ENCODE measurements at places on chromosomes 5 and 9.

DNA sequence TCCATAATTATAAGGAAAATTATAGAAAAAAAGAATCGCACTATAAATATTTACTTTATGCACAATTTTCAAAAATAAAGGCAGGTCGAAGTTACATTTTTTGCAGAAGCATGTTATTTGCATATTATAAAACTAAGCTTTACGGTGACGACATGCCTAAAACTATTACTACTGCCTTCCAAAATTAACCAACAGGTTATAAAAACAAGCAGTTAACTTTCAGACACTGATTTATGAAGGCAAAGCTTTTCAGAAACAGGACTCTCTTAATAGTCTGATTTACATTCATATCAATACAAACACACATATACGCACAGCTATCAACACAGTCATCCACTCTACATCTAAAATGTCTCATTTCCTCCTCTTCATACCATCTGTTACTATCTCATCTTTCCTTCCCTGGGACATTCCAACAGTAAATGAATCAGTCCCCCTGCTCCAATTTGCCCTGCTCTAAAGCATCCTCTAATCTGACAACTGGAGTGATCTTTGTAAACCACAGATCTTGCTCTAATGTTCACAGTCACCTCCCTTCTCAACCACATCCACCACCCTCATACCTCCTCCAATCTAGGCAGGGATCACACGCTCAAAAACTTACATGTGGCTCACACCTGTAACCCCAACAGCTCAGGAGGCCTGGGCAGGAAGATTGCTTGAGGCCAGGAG, 21.6 kb downstream of the FBXW11 start:
- no peak for ATAC-seq

DNA sequence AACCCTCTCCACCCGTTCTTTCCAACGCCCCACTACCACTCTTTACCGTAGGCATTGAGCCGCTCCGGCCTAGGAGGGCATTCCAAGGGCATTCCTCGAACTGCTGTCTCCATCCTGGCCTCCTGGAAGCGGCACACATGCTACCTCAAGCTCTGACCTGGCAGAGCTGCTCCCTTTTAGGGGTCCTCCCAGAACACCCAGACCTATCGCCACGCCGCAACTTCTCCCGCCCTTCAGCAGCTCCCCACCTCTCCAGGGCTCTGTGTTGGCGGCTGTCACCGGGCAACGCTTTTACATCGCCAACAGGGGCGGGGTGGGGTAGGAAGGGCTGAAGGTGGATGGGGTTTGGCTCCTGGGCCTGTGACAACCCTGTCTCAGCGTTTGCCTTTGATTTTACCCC, 4.6 kb upstream of the MYORG start:
- ATAC-seq = no peak

DNA sequence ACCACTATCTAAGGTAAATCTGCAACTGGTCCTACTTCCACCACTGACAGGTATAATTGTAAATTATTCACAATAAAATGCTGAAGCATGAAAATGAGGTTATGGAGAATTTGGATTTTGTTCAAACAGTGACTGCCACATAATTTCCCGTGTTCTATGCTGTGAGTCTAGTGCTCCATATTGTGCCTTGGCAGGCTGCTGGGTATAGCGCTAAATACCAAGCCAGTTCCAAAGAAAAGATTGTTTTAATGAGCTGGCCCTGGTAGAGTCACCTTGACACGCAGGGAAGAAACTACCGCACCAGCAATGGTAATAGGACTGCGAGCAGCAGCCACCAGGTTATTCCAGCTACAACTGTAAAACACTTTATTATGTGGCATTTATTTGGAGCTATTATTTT, 30.4 kb downstream of the PSMB7 start:
- no peak for ATAC-seq

DNA sequence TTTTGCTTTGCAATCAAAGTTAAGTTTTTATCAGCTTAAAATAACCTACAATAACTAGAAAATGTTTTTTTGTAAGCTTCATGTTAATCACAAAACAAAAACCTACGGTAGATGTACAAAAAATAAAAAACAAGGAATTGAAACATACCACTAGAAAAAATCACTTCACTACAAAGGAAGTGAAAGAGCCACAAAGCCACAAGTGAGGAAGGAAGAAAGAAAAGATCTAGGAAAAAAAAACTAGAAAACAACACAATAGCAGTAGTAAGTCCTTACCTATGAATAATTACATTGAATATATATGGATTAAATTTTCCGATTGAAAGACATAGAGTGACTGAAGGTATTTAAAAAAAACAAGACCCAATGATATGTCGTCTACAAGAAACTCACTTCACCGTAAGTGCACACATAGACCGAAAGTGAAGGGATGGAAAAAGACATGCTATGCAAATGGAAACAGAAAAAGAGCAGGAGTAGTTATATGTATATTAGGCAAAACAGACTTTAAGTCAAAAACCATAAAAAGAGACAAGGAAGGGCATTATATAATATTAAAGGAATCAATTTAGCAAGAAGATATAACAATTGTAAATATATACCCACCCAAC, 13.4 kb upstream of the ZDHHC21 start:
- ATAC-seq = no peak

- peak; percentile 90 for ATAC-seq
Measured at GRCh38 chr9:130107234-130107861, 53.6 kb downstream of the GPR107 start.

- ATAC-seq = no peak
Measured at GRCh38 chr5:168472329-168472728, 13.9 kb upstream of the RARS1 start.

GRCh38 chr9:133973111-133973790, 18.9 kb downstream of the VAV2 start:
- ATAC-seq = no peak

DNA sequence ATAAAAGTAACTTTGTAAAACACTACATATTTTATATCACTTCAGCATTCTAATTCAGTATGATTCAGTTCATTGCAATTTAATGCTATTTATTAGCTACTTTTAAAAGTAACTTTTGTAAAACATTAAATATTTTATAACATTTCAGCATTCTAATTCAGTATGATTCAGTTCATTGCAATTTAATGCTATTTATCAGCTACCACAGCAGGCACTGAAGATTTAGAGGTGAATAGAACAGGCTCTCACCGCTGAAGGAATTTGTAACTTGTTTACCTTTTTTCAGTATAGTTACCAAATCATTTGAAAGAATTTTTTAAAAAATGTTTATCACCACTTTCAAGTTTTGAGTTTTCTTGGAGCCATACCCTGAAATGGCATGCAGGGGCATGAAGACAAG, 266.4 kb upstream of the DAB2 start:
- no peak for ATAC-seq

- ATAC-seq = no peak
Measured at GRCh38 chr5:68803881-68804319, 289.9 kb upstream of the SLC30A5 start.

- ATAC-seq = no peak
Measured at GRCh38 chr5:76528547-76529331, 94.5 kb downstream of the F2RL2 start.

- no peak for ATAC-seq
Measured at GRCh38 chr9:69579760-69580581, 92.2 kb downstream of the APBA1 start.

DNA sequence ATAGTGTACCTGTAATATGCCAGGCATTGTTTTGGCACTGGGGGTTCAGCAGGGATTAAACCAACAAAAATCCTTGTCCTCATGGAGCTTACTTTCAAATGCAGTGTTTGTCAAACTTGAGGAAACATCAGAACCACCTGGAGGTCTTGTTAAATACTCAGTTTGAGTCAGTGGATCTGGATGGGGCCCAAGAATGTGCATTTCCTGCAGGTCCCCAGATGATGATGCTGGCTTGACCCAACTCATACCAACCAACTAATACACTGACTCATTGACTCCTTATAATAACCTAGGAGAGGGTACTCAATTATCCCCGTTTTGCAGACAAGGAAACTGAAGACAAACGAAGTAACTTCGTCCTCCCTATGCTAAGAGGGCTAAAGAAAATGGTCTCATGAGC, 11.3 kb downstream of the WWC1 start:
- ATAC-seq = no peak

DNA sequence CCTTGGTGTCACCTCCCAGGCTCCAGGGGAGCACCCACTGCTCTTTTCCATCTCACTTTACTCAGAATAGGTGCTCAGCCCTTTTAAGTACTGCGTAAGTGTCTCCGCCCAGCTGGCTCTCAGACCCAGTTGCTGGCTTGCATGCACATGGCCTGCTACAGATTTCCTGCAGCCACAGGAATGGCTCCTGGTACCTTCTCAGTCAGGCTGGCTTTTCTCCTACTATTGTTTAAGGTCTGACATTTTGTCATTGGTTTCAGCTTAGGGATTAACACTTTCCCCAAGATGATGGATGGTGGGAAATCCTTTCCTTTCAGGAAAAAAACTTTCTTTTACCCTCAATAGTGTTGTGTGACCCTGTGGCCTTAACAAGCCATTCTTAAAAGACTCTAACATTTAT, 1652.3 kb upstream of the WWC1 start:
- ATAC-seq = no peak

DNA sequence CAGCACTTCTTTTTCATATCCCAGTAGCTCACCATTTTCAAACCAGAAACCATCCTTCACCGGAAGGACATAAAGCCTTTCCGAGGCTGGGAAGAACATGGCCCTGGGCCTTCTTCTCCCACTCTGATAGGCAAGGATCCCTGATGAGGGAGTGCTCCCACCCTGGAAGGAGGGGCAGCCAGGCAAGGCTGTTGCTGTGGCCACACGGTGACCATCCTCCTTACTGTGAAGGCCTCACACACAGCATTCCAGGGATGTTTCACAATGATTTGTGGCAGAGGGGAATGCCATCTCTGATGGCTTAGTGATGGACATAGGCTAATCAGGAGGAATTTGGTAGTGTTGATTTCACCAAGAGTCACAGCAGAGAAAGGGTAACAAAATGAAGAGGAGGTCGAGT, 130.7 kb downstream of the ADAMTS12 start:
- ATAC-seq = no peak

DNA sequence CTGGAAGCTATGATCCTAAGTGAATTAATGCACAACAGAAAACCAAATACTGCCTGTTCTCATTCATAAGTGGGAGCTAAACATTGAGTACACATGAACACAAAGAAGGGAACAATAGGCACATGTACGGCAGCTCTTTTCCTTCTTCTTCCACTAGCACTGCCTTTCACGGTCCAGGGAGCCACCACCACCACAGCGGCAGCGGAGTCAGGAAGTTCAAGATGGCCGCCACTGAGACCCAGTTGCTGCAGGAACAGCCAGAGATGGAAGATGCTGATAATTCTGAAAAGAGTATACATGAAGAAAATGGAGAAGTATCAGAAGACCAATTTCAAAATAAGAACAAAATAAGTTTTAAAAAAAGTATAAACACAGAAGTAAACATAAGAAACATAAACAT, 39.5 kb upstream of the TNFSF15 start:
- no peak for ATAC-seq

- no peak for ATAC-seq
Measured at GRCh38 chr5:149938279-149938678, 6.3 kb downstream of the PDE6A start.

- peak; percentile 95 for ATAC-seq
Measured at GRCh38 chr9:115146581-115147021, 28.6 kb upstream of the TNC start.

DNA sequence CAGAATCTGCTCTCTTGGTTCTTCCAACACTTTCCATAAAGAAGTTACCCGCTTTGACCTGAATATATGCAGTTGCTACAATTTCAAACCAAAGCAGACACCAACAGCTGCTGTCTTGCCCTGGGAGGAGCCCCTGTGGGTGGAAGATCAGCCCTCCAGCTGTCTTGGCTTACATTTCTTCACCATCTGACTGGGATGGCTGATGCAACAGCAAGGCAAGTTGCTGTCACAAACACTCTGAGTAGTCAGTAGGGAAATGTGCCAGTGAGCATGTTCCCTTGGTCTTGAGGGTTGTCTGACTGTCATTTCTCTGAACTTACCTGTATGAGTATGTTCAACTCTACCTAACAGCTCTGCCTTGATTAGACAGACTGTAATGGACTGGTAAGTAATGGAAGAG, 152.9 kb downstream of the SGCD start:
- ATAC-seq = peak; percentile 37
